ENCODE measurements at places on chromosomes 16 and 17.

DNA sequence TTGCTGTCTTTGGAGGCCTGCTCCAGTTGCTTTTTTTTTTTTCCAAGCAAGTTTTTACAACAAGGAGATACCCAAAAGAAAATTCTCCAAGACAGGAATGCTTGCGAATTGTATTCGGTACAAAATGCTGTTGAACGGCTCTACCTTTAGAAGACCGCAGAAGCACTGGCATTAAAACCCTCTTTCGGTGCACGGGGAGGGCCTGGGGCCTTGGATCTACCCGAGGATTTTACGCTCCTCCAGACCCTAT is 1.3 kb upstream of the HELZ start:
- DNase-seq, result peak; percentile 49

GRCh38 chr16:54431997-54432896 is 145.7 kb upstream of the IRX3 start:
- peak; percentile 71 for DNase-seq

GRCh38 chr17:39867084-39867879 is 720 bp upstream of the ZPBP2 start:
- DNase-seq, result no peak

DNA sequence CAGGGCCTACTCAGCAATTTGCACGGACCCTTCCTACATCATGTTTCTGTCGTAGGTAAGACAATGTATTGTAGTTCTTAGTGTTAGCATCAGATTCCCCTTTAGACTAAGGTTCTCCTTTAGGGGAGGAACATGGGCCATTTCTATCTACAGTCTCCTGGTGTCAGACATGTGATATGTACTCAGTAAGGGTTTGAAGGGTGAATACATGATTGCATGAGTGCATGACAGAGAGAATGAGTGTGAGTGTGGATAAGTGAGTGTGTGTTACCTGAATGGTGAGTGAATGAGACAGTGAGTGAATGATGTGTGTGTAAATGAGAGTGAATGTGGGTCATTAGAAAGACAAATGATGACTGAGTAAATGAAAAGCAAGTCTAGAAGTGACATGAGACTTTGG is 476.8 kb downstream of the HAPSTR1 start:
- DNase-seq, result no peak

Data from SJCRH30 (cell line).